ENCODE measurements at places on chromosomes 1 and 21. TPM values are rescaled to one million over a fixed set of nuclear protein-coding genes. Genes with fewer than 3 reads are reported as not detected.

Gene ASPM
- total RNA-seq = 5.1 TPM

Gene LDLRAP1
- total RNA-seq = 22.1 TPM

Gene CHIA
- total RNA-seq = not detected

Gene HES3
- not detected for total RNA-seq

Gene CD2
- total RNA-seq = not detected

Gene C8A
- not detected for total RNA-seq

Gene NFASC
- total RNA-seq = 36.9 TPM

Gene STIL
- 4.0 TPM for total RNA-seq

Gene BARHL2
- not detected for total RNA-seq

Gene FAM110D
- not detected for total RNA-seq

Gene UBASH3A
- total RNA-seq = not detected

Gene OLFML3
- 418 TPM for total RNA-seq

Data from osteoblast (primary cell).